ENCODE measurements at places on chromosomes 2 and 18. TPM values are rescaled to one million over a fixed set of nuclear protein-coding genes. Genes with fewer than 3 reads are reported as not detected.

DNA sequence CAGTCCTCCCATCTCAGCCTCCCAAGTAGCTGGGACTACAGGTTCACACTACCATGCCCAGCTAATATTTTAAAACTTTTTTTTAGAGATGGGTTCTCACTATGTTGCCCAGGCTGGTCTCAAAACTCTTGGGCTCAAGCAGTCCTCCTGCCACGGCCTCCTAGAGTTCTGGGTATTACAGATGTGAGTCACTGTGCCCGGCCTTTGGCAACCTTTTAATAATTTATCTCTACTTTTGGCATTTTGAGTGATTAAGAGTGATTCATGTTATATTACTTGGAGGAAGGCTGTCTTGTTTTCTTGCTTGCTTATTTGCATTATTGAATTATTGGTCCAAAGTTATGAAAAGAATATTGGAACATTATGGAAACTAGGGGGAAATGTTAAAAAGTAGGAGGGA is 24.3 kb downstream of the NCOA1 start:
- DNase-seq = no peak

GRCh38 chr2:174704642-174705041 is 59.6 kb downstream of the CHRNA1 start:
- no peak for DNase-seq

DNA sequence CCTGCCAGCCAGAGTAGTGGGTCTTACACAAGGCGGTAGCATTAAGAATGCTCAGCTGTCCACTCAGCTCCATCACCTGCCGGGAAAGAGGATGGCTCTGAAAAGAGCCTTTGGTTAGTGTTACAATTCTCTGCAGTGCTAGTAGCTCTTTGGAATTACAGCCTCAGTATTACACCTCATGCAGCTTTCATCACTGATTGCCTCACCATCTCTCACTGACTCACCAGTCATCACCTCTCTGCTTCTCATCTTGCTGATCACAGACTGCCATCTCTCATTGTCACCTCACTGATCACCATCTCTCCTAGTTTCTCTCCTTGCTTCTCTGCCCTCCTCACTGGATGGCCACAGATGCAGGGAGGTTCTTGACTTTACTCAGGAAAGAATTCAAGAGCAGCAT is 573.5 kb upstream of the SETBP1 start:
- DNase-seq = no peak

GRCh38 chr2:53053937-53054336 is 713.7 kb upstream of the CHAC2 start:
- no peak for DNase-seq

DNA sequence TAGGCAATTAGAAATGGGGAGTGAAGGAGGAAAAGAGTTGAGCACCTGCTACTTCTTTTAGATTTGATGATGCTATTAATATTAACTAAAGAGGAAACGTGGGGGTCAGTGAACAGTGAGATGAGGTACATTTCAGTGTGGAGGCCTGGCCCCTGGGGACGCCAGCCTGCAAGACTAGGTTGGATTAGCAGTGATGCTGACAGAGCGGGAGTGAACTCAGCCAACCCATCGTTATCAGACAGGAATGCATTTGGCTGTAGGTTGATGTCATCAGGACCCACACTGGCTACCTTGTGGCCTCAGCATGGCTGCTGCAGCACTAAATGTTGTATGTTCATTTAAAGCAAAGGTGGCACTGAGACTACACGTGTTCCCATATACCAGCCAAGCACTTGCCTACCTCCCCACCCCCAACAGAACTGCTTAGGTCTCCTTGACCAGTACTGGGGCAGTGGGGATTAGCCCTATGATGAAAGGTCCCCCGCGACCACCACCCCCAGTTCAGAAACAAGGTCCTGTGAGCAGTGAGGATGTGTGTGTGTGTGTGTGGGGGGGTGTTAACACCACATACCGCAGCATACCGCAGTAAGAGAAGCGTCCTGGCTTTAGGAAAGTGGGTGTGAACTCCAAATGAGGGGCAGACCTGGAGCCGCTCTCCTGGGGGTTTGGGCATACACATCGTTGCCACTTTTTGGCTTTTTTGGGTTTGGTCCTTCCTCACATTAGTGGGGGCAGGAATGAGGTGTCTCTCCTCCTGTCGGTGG is 26.0 kb downstream of the DGKD start:
- DNase-seq = no peak

DNA sequence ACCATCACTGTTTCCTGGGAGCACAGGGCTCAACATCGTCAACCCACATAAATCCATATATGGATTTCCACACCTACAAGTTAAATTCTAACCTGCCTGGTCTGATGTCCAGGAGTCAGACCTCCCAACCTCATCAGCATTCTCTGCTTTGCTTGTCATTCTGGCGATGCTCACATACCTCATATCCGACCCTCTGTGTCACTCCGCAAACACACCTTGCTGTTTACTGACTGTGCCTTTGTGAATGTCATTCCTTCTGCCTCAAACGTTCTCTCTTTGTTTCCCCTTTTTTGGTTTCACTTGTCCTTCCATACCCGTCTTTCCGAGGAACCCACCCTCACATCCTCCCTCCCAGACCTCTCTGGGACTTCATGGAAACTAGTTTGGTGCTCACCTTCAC is 187.1 kb downstream of the ACTR3 start:
- DNase-seq = peak; percentile 19

- no peak for DNase-seq
Observed at GRCh38 chr18:48486754-48487153, 52.1 kb upstream of the CTIF start.

GRCh38 chr18:74196220-74197119 is 48.1 kb downstream of the TIMM21 start:
- DNase-seq = peak; percentile 57

GRCh38 chr2:84768840-84769239 is 112.0 kb downstream of the TRABD2A start:
- DNase-seq = no peak

GRCh38 chr2:86138736-86139625 is 32.9 kb downstream of the PTCD3 start:
- no peak for DNase-seq

DNA sequence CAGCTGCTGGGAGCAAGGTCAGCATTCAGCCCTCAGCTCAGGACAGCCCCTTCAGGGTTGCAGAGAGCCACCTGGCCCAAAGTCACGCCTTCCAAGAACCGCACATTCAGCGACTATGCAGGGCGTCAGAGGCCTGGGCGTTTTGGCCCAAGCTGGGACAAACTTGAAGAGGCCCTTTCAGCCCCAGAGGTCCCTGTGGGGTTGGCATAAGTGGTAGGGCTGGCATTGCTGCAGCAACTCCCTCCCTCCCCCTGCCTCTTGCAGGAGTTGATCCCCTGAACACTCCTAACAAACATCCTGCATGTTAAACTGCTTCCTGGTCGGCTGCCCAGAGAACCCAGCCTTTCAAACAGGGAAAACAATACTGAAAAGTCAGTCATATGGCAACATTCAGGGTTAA is 192.9 kb upstream of the SMAD2 start:
- no peak for DNase-seq

DNA sequence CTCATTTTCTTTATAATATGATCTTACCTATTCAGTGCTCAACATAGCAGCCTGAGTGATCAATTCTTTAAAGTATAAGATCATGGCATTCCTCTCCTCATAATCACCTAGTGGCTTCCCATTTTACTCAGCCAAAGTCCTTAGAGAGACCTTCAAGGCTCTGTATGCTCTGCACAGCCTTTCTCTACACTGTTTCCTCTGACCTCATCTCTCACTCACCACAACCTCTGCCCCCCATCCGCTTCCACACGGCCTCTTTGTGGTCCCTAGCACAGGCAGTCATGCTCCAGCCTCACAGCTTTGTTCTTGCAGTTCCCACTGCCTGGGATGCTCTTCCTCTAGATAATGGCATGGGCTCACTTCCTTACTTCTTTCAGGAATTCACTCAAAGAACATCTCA is 109.2 kb downstream of the HIBCH start:
- no peak for DNase-seq

DNA sequence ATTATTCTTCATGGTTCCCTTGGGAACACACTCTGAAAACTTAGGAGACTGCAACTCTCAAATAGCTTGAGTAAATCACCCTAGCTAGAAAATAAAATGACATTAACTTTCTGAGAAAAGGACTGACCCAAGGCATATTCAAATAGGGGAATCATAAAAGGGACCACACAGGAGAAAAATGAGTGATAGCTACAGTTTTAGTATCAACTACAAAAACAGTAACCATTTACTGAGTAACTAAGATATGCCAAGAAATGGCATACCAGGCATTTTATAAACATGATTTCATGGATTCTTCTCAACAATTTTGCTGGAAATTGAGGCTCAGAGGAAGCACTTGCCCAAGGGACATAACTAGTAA is 84.5 kb downstream of the AFF3 start:
- DNase-seq = no peak

DNA sequence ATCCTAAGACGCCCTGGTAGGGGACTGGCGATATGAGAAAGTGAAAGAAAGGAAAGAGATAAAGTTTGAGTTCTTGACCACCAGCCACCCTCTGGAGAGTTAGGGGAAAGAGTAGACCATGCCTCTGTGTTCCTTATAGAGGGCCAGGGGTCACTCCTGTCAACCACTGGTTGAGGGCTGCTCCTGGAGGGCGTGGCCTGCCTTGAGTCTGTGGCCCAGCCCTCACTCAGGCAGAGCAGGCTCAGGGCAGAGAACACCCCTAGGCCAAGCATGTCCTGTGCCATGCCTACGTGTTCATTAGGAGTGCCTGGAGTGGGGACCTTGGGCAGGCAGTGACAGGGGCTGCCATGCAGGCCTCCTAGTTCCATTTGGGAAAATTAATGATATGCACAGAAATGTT is 161.1 kb upstream of the EPB41L3 start:
- DNase-seq = no peak

Gene NEB
- 140 TPM for total RNA-seq

Gene SP140L
- 19.5 TPM for total RNA-seq

Gene MATN3
- 0.89 TPM for total RNA-seq

Gene VWA3B
- 0.58 TPM for total RNA-seq

Gene MAP3K19
- total RNA-seq = not detected

Gene HMSD
- total RNA-seq = not detected

Gene TLX2
- 0.12 TPM for total RNA-seq

Gene APLF
- 3.5 TPM for total RNA-seq

Gene EPB41L3
- 34.0 TPM for total RNA-seq

All from mucosa of gallbladder (tissue), 1 donor.